ENCODE measurements at places on chromosomes 3 and 15.

- peak; percentile 99 for DNase-seq
These were observed 26.6 kb downstream of the ITGB5 start for GRCh38 chr3:124860599-124860998.

GRCh38 chr3:38907426-38907825 lies 91.4 kb upstream of the SCN10A start:
- no peak for DNase-seq

DNA sequence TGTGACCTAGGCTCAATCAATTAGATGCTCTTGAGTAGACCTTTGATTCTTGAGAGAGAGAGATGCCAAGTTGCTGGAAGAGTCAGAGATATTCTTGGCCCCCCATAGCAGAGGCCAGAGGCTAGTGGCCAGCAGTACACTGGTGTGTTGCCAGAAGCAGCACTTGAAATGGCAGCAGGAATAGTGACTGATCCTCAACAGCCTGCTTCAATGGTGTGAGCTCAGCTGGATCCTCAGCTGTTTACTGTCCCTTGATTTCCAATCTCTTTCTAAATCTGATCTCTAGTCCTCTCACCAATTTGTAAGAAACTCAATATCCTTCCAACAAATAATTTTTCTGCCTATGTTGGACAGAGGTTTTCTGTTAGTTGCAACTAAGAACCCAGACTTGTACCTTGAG lies 170.3 kb upstream of the CCDC54 start:
- no peak for DNase-seq

DNA sequence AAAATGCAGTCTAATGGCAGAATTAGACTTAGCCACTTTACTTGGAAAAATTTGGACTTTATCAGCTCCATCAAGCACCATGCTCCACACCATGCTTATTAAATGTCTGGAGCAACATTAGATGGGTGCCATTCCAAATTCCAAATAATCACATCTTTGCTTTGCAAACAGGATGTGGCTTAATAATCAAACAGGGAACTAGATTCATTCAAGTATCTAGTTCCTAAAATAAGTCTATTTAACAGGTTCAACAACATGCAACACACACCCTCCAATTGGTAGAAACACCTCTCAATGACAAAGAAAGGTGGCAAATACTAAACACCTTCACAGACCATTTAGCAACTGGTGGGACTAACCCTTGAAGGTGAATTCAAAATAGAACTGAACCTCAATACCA lies 3.5 kb downstream of the HEXA start:
- no peak for DNase-seq

GRCh38 chr15:94021621-94022320 lies 209.6 kb upstream of the MCTP2 start:
- DNase-seq: no peak

All from A172 (cell line).